ENCODE measurements at places on chromosomes 2 and 18. TPM values are rescaled to one million over a fixed set of nuclear protein-coding genes. Genes with fewer than 3 reads are reported as not detected.

Gene GCKR
- not detected for polyA plus RNA-seq

Gene AQP12B
- 1.3 TPM for polyA plus RNA-seq

Gene EXOC6B
- polyA plus RNA-seq, result 13.1 TPM

Gene LYPD6
- 6.9 TPM for polyA plus RNA-seq

Gene FN1
- polyA plus RNA-seq, result 430 TPM

Gene CXCR4
- not detected for polyA plus RNA-seq

Gene CYB5A
- 45.5 TPM for polyA plus RNA-seq

Gene HOXD1
- 1.9 TPM for polyA plus RNA-seq

DNA sequence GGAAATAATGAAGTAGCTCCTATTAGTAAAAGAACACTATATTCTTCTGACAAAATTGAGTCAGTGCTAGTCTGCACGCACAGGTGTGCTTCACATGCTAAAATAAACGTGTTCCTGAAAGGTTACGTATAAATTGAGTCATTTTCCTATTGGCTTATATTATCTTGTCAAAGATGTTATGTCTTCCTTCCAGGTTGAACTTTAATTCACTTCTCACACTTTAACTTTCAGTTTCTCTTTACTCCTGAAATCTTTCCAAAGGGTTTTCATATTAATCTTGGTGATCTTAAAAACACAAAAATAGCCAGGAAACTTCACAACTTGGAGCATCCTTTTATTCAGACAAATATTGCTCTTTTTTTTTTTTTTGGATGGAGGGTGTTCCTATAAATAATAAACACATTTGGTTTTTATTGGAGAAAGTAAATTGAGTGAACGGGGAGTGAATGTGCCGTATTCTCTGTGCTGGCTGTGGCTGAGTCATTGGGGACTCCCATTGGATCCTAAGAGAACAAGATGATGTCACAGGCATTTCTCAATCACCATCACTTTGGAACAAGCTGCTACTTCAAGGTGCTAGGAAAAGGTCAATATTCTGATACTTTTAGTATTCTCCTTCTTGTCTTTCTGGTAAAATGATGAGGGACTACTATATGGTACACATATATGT, 150.2 kb upstream of the SPATS2L start:
- peak; percentile 37 for DNase-seq

DNA sequence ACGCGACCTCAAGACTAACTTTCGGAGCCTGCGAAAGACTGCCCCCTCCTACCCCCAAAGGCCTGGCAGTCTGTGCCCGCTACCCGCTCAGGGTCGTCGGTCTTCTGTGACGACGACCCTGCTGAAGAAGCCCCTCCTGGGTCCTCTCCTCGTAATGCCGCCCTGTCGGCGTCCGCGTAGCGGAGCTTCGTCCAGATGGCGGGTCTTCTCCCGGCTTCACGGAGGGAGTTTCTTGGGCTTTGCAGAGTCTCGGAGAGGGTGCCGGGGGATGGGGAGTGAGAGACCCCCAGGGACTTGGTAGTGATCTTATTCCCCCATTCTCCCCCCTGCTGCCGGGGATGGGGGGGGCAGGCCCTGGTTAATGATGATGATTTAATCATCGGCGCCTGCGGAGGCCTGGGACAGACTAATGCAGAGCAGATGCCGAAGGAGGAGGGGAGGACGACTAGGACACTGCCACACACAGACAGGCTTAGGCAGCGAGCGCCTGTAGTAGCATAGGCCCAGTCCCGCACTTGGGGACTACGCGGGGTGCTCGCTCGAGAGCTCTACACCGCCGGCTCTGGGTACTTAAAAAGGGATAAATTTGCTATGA, 528 bp upstream of the PCGF1 start:
- DNase-seq, result no peak

DNA sequence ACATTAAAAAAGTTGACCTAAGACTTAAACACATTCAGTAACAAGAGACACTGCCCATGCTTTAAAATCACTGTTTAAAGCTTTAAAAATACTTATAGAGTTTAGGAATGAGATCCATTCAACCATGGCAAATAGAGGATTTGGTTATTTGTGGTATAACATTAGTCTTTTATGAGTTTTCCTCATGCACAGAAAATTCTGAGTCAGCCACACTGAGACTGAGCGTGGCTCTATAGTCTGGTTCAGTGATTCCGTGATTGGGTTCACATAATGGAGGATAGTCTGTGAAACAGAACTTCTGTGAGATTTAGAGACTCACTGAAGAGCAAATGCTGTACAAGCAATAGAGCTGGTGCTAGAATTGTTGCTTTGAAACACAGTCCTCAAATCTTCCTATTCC, 1502.4 kb upstream of the PIK3C3 start:
- DNase-seq, result no peak

GRCh38 chr18:58412844-58413666, 215.8 kb downstream of the ALPK2 start:
- no peak for DNase-seq

DNA sequence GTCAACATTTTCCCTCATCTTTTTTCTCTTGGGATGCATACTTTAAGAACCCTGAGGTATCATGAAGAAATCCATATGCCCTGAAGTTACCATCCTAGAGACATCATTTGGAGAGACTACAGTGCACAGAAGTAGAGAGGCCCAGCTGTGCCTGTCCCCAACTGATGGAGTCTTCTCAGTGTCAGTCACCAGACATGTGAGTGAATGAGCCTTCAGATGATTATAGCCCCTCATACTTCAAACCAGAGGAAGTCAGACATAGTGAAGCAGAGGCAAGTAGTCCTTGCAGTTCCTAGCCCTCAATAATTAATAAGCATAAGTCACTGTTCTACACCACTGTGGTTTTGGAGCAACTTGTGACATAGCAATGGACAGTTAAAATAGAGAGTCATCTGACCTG, 194.4 kb upstream of the ITGA4 start:
- DNase-seq, result no peak

GRCh38 chr18:42137693-42138375, 182.8 kb downstream of the PIK3C3 start:
- DNase-seq, result no peak

DNA sequence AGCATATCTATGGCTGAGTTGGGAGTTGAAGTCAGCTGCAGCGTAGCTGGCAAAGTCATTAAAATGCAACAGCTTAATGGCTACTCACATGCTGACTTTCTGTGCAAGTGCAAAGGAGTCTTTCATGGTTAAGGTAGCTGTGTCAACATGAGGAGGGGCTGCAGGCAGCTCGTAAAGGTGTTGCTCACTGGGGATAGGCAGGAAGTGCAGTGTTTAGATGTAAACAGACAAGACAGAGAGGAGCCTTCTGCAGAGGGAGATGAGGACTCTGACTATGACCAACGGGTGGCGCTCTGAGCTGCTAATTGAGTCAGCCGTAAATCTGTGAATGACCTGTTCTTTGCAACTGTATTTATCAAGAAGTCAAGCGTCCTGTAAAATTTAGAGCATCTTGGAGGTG, 22.3 kb upstream of the CAVIN2 start:
- no peak for DNase-seq

DNA sequence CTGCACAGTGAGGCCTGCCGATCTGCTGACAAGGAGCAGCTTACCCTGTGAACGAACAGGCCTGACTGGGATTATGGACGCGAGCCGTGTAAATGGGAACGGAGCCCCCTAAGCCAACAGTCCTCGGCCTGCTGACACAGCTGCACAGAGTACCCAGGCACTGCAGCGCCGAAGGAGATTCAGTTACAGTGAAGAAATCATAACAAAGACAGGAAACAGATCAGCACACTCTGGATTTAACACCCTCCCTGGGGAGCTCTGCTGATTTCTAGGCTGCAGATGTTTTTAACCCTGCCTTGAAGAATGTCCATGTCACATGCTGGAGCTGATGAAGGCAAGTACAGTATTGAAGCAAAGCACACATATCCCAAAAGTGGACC, 43.4 kb downstream of the COLEC12 start:
- DNase-seq, result peak; percentile 88

DNA sequence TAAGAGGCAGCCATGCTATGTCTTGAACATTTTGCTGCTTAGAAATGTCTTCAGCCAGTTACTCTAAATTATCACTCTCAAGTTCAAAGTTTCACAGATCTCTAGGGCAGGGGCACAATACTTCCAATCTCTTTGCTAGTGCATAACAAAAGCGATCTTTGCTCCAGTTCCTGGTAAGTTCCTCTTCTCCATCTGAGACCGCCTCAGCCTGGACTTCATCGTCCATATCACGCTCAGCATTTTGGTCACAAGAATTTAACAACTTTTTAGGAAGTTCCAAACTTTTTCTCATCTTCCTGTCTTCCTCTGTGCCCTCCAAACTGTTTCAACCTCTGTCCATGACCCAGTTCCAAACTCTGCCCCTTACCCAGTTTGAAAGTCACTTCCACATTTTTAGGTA, 8.8 kb upstream of the SLC35F5 start:
- DNase-seq, result no peak

- DNase-seq, result no peak
These were observed 265.5 kb downstream of the SRBD1 start for GRCh38 chr2:45345331-45346234.

GRCh38 chr2:39547811-39548719, 111.0 kb upstream of the MAP4K3 start:
- no peak for DNase-seq

GRCh38 chr2:241892299-241893137, 23.0 kb downstream of the RTP5 start:
- no peak for DNase-seq

- DNase-seq, result no peak
These were observed 128.0 kb downstream of the OLA1 start for GRCh38 chr2:174120346-174120745.

Data from muscle of arm (tissue), 14 donors.